ENCODE measurements at places on chromosomes 12 and 14.

DNA sequence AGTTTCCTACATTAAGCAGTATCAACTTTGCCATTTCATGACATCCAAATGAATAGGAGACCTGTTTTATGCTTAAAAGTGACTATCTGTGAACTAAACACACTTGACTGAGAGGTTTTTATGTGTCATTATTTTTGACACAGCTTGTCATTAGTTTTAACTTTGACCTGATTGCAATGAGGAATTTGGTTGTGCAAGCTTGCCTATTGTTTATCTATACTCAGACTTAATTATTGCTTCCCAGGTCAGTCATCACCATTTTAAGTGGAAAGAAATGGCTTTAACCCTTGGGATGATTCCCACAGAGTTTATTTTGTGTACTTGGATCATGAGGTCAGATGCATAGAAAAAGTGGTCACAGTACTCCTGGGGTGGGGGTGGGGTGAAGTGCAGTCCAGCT lies 171.0 kb upstream of the PRICKLE1 start:
- DNase-seq, result peak; percentile 36

DNA sequence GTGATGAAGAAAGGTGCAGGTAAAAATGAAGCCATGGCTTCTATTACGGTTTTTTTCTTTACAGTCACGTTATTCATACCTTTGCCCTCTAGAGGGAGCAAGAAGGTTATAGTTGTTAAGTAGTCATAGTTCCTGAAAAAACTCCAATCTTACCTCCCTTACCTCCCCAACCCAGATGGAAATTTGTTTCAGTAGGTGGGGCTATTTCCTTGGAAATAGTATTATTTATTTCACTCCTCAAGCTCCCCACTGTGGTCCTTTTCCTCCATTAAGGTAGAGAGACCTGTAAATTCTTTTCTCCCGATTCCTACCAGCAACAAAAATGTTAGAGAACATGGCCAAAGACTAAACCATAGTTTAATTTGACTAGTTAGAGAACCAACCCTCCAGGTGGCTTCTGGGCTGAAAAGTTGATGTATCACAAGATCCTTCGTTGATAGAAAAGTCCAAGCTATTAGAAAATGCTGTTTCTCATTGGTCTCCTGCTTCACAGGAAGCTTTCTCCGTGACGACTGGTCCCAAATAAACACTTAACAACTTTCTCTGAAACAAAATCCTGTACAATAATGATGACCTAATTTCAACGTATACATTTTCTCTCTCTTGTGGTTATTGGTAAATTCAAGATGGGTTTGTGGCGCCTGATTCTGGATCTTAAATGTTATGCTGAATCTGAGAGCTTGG lies 43.5 kb downstream of the TMX1 start:
- DNase-seq, result peak; percentile 93

- no peak for DNase-seq
Measured at GRCh38 chr14:65287264-65288131, 125.0 kb upstream of the FUT8 start.

DNA sequence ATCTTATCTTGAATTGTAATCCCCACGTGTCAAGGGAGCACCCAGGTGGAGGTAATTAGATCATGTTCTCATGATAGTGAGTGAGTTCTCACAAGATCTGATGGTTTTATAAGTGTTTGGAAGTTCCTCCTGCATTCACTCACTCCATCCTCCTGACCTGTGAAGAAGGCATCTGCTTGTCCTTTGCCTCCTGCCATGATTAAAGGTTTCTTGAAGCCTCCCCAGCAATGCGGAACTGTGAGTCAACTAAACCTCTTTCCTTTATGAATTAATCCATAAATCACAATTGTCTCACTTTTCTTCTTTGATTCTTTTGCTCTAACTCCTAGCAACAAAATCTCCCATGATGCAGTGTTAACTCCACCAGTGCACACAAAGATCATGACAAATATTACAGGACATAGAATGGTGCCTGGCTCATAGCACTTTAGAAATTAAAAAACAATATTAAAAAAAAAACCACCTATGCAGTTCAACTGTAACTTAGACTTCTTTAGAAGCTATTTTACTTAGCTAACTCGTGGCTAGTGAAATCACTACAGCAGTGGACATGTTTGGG lies 37.6 kb upstream of the MGAT4C start:
- no peak for DNase-seq

DNA sequence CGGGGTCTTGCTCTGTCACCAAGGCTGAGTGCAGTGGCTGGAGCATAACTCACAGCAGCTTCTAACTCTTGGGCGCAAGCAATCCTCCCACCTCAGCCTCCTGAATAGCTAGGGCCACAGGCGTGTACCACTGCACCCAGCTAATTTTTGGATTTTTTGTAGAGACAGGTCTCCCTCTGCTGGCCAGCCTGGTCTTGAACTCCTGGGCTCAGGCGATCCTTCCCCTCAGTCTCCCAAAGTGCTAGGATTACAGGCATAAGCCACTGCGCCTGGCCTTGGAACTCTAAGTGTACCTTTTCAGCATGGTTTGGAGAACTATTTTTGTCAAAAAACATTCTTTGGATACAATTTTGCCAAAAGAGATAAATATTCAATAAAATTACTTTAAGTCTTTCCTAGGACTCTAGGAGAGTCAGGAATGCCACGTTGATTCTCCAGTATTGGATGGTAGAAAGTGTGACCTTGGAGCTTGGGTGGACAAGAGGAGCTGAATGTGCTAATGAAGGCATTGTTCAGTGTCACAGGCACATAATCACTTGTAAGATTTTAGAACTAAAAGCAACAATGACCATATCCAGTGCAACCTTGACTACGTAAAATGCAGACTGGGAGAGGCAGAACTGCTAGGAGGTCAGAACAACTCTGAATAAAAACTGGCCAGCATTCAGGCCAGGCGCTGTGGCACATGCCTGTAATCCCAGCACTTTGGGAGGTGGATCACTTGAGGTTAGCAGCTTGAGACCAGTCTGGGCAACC lies 2.8 kb downstream of the SRSF9 start:
- peak; percentile 61 for DNase-seq

DNA sequence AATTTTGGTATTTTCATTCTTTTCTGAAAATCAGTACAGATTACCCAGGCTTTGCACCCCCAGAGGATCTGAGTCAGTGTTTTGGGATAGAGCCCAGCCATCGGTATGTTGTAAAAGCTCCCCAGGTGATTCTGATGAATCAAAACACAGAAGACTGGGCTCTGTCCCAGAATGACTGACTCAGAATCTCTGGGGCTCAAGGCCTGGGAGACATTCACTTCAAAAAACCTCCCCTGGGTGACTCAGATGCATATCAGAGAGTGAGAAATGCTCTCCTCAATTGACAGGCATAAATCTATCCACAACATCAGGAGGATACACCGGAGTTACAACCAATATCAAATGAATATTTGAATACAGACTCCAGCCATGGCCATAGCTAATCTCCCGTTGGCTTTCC lies 32.6 kb downstream of the SLC35F4 start:
- peak; percentile 99 for DNase-seq

- peak; percentile 34 for DNase-seq
Measured at GRCh38 chr14:85601246-85601645, 71.3 kb downstream of the FLRT2 start.

DNA sequence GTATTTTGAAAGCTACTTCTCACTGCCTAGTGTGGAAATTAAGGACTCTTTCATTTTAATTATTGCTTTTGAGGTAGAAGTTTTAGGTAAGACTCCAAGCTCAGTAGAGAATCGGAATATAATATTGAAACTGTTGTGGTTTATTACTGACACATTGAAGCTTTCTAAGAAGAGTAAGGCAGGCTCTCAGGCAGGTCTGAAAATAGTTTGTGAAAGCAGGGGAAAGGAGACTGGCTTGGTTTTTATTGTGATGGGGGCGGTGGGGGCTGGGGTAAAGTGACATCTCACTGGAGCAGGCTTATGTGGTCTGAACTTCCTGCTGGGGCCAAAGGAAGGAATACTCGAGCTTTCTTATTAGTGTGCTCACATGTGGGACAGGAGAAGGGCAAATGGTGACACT lies 79.5 kb downstream of the OTOGL start:
- no peak for DNase-seq

GRCh38 chr14:65502676-65503124 lies 90.2 kb downstream of the FUT8 start:
- DNase-seq, result peak; percentile 83

GRCh38 chr12:71725011-71725410 lies 29.7 kb upstream of the RAB21 start:
- DNase-seq, result peak; percentile 84

- no peak for DNase-seq
Measured at GRCh38 chr14:100155756-100156616, 3.5 kb downstream of the DEGS2 start.

GRCh38 chr12:68784015-68784414 lies 24.0 kb upstream of the MDM2 start:
- DNase-seq, result no peak

DNA sequence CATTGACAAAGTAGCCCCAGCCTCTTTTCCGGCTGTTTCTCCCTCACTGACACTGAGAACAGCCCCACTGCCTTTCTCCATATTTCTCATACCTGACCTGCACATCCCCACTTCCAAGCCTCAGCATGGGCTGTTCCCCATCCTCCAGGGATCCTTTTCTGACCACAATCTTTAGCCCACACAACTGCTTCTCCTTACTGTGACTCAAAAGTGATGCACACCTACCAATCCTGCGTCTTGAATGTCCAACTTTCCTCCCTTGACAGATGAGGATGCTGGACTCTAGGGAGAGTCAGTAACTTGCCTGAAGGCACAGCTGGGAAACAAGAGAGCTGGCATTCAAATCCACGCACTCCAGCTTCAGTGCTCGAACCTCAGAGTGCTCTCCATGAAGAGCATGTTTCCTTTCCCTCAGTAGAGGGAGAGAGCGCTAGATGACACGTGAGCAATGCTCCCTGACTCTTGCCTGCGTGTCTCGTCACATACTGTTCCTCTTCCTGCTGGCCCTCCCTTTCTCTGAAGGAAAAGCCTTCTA lies 75.6 kb downstream of the NTF3 start:
- no peak for DNase-seq

- DNase-seq, result no peak
Measured at GRCh38 chr14:33726685-33727084, 224.2 kb downstream of the EGLN3 start.

DNA sequence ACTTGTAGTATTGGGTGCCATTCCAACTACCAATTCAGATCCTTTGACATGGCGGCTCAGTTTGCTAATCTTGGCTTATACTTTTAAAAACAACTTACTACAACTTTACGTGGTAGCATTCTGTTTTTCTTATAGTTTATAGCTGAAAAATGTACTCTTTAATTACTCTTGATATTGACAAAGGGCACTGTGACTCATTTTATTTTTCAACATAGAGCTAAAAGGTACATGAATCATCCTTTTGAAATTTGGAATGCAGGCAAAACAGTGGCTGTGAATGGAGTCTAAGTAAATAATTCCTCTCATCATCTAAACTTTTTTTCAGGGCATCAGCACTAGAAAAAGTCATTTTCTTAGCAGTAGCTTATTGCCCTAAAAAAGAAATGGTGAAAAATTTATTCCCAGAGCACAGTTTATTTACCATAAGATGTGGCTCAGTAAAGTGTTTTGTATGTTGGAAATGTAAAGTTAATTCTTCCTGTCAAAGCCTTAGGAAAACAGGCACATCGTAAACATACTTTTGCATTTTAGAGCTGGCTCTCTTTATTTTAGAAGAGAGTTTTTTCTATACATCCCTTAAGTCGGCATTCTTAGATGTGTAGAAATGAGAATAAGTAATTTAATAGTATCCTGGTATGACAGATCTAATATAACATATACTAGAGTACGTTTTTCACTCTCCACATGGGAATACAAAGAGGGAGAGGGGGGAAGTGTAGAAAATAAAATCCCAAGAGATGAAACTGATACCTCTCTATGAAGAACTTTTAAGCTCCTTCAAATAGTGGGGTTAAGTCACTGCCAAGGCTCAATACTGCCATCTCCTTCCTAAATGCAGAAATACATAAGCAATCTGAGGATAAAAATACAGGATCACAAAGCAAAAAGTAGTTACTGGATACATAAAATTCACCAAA lies 55.2 kb downstream of the SLC25A21 start:
- DNase-seq, result peak; percentile 84

- DNase-seq, result peak; percentile 24
Measured at GRCh38 chr12:19740472-19741131, 301.3 kb downstream of the AEBP2 start.

DNA sequence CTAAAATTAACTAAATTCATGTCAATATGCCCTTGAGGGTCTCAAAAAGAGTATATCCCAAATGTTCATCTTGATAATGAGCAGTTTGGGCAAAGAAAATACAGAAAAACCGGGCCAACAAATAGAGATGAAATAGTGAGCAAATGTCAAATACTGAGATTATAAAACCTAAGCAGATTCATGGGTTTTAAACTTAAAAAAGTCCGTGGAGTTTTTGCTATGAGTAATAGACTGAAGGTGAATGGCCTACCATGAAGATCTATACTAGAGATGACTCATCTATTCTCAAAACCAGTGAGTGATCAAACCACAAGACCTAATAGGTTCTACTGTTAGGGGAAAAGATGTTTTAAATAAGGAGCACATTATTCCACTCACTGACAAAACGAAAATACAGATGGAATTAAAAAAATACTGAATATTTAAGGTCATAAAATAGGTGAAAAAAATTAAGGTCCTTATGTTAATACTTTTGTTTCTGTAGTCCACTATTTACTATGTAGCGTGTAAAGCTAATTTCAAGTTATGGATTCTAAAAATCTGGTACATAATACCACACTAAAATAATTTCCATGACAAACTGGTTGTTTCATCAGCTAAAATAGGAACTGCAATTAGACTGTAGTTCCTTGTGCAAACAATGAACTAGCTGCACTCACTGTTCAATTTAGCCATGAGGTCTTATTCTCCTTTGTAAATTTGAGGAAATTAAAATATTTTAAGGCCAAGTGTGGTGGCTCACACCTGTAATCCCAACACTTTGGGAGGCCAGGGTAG lies 5.0 kb downstream of the HNRNPC start:
- peak; percentile 92 for DNase-seq

DNA sequence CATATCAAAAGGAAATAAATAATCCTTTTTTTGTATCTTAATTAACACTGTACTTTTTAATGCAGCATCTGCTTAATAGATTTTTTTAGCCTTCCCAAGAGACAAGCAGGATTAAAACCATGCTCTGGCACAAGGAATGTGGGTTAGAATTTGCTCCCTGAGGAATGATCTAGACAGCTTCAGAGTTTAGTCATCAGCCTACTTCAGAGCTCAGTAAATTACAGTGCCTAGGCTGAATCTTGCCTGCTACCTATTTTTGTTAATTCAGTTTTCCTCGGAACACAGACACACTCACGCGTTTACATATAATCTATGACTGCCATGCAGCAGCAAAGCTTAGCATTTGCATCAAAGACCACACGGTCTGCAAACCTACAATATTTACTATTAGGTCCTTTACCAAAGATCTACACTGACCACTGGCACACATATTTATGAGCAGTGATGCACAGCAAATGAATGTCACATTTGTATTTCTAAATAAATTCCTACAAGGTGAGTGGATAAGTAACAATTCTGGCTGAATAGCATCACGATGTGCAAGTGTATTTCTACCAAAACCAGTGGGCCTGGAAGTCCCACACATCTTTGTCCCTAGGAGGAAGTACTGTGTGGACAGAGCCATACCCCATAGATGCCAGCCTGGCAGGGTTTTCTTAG lies 309.8 kb upstream of the TMEM132C start:
- no peak for DNase-seq

GRCh38 chr12:93297536-93297935 lies 80.2 kb upstream of the NUDT4 start:
- DNase-seq, result no peak
